ENCODE measurements at places on chromosomes 16 and 17.
A peak's percentile ranks its signal among the peaks of the same experiment; 100 is the strongest.

- no peak for DNase-seq
Measured at GRCh38 chr17:56623383-56623782, 29.9 kb downstream of the NOG start.

DNA sequence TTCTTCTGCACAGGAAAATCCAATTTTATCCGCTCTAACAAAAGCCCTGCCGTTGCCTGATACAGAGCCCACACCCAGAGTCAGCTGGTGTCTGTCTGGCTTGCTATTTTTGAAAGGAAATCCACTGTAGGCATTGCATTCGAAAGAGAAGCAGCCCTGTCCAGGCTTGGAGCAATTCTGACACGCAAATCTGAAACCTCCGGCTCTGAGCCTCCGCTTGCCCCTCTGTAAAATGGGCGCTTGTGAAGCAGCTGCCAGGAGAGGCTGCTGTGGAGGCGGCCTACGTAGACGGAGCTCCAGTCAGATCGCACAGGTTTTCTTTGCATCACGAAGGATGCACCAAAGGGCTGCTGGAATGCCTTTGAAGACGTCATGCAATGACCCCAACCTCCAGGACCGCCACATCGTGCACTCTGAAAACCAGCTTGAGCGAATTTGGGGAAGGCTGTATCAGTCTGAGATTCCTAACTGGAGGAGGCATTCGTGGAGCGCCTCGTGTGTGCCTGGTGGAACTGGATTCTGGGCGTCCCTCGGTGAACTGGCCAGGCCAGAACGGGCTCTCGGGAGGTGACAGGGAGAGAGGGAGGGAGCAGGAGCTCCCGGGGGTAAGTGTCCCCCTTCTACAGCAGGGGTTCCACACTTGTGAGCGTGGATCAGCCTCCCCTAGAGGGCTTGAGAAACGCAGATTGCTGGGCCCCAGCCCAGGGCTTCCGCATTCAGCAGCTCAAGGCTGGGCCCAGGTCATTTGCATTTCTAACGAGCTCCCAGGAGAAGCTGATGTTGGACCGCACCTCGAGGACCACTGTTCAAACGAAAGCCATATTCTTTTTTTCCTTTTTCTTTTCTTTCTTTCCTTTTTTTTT, 215.5 kb downstream of the MRTFB start:
- DNase-seq = no peak

DNA sequence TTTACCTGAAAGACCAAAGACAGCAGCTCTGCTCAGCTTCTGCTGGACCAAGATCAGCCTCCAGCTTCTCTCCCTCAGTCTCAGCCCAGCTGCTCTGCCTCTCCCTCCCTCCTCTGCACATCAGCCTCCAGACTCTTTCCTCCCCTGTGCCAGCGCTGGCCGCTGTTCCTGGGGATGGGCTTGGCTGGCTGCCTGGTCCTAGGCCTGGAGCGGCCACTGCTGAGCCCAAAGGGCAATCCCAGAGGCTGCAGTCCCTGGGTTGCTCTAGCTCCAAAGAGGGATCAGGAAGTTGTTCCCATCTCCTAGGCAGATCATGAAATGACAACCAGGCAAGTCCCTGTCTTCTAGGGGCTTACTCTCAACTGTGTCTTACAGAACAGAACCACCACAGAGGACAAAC, 31.3 kb downstream of the DCUN1D3 start:
- DNase-seq = no peak

- DNase-seq = peak; percentile 86
Measured at GRCh38 chr17:78127239-78127887, 1.2 kb downstream of the TMC6 start.

- no peak for DNase-seq
Measured at GRCh38 chr17:3851461-3852100, 5.5 kb upstream of the NCBP3 start.

- DNase-seq = no peak
Measured at GRCh38 chr17:34219405-34219804, 35.7 kb upstream of the CCL2 start.

DNA sequence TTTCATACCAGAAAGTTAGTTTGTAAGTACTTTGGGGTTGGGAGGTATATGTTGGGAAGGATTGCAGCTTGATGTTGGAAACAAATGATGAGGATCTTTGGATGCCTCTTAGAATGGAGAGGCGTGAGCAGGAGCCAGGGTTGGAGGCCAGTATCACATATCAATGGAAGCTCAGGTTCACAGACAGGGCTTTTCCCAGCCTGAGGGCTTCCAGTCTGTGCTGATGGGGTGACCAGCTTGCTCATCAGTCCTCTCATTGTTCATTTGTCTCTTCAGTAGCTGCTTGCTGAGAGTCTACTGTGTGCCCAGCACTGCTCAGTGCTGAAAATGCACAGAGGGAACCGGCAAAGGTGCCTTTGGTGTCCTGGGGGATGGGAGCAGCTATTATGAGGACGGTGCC, 5.8 kb downstream of the DNAAF1 start:
- DNase-seq = no peak

- DNase-seq = no peak
Measured at GRCh38 chr16:60810250-60810649, 1226.0 kb downstream of the CDH8 start.

DNA sequence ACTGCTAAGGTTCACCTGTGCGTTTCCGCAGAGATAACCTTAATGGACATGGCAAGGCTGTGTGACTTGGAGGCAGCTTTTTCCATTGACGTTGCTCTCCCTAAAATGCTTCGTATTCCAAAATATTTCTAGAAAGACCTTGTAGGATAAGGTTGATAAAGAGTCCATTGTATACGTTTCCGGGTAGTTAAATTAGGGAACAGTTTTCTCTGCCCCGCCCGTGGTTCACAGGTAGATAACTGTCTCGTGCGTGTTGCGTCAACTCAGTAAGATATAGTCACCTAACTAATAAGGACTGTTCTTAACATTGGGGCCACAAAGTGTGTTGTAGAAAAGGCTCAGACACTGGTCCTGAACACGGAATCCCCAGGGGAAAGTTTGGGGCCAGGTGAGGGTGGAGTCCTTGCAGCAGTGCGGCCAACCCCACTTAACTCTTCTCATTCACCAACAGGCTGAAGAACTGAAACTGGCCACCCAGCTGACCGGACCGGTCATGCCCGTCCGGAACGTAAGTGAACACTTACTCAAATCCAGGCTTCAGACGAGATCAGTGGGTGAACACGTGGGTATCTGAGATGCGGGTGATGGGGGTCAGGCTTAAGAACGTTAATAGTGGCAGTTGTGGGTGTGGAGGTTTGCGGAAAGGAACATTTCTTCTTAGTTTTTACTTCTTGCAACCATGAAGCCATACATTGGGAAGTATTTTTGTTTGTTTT, 1.6 kb downstream of the RPL13 start:
- no peak for DNase-seq

GRCh38 chr16:3182608-3183444, 5.2 kb upstream of the OR1F1 start:
- peak; percentile 91 for DNase-seq

DNA sequence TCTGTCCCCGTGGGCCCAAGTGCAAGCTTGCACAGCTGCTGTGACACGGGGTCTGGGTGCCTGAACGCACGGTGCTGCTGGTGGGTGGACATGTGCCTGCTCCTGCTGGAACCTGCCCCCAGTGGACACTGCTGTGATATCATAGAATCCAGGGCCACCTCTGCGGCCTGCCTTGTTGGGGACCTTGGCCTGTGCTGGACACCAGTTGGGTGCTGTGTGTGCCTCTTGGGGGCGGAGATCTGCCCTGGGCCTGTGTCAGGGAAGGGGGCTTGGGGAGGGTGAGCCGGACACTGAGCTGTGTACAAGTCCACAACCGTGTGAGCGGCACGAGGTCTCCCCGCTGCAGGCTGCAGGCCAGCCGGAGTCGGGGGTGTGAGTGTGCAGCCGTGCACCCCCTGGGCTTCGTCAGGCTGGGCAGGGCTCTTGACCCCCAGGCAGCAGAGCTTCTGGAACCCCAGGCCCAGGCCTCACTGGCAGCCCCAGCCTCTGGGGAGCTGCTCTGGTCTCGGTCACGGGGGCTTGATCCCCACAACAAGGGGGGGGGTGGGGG, 33.3 kb downstream of the GSE1 start:
- no peak for DNase-seq

GRCh38 chr17:58082870-58083490, at the start of gene DYNLL2:
TSS of gene DYNLL2 (plus strand) at chr17:58083419. CDS start at chr17:58087091, 3,672 bp downstream.
- DNase-seq = peak; percentile 92

GRCh38 chr17:69511250-69511649, 96.8 kb downstream of the MAP2K6 start:
- no peak for DNase-seq

DNA sequence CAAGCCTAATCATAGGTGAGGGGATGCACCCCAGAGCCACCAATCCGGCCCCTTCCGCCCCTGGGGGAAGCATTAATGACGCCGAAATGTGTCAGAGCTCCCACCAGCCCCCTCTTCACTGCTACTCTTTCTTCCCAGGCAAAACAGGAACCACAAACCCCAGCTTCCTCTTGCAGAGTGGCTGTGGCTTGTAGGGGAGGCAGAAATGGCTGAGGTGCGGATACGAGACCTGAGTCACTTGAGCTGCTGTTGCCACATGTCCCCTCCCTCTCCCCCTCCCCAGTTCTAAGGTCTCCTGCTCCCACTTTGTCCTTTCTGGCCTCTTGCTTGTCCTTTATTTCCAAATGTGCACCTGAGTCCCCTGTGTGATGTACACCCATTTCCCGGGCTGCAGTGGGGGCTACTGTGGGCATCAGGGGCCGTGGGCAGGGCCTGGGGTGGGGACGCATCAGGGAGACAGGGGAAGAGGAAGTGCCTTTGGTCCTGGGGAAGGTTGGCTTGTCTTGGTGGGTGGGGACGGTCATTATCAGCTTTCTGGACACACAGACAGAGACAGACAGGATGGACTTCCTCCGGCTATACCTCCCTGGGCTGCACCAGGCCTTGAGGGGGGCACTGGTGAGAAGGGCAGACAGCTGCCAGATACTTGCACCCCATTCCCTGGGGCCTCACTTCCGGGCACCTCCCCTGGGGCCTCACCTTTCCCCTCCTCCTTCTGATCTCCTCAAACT, at the start of gene APOBR:
Gene APOBR (plus strand): TSS at position 523 of the 731 bp plus-strand sequence. CDS start 39 bp downstream, at position 562.
- DNase-seq = peak; percentile 95

DNA sequence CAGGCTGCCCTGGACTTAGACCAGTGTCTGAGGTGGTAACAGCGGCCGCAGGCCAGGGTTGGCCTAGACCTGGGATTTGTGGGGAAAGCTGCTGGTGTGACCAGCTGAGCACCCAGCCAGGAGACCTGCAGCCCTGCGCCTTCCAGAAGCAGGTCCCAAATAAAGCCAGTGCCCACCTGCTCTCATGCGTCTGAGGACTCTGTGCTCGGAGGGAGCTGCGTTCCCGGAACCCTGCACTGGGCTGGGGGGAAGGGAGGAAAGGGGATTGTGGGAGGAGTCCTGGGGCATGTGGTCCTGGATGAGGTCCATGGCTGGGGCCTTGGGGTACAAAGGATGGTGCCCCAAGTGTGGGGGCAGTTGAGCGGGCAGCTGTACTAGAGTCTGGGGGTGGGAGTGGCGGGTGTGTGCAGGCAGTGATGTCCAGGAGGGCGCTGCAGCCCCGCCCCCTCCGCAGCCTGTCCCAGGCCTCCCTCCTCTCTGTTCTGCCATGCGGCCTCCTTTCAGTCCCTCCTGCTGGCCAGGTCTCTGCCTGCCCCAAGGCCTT, 1.8 kb upstream of the NECAB2 start:
- no peak for DNase-seq

- DNase-seq = no peak
Measured at GRCh38 chr17:74734256-74734655, 2.8 kb upstream of the RAB37 start.

- no peak for DNase-seq
Measured at GRCh38 chr16:2455081-2455845, 4.6 kb upstream of the TEDC2 start.

DNA sequence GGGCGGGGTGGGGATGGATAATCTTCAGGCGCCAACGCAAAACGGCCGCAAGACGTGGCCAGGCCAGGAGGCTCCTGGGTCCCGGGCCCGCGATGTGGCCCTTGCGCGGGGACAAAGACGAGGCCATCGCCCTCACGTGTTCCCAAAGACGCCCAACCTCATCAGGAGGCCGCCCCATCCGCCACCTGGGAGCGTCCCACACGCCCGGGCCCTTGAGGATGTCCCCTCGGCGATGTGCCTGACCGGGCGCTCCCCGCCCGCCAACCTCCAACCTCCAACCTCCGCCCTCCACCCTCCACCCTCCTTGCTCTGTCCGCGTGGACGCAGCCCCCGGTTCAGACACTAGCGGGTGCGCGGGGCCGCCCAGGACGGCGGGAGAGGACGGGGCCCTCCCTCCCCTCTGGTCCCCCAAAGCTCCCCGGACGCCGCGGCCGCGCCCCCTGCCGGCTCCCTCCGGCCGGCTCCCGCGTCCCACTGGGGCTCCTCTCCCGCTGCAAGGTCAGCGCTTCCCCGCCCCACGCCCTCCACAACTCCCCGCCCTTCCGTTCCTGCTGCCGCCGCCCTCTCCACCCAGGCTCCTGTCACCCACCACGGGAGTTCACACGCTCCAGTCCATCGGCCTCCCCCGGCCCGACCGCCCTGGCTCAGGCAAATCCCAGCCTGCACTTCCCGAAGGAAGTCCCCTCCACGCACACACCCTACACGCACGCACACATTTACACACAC, 250.8 kb upstream of the RPL38 start:
- DNase-seq = no peak
